ENCODE measurements at places on chromosomes 12 and 14.

DNA sequence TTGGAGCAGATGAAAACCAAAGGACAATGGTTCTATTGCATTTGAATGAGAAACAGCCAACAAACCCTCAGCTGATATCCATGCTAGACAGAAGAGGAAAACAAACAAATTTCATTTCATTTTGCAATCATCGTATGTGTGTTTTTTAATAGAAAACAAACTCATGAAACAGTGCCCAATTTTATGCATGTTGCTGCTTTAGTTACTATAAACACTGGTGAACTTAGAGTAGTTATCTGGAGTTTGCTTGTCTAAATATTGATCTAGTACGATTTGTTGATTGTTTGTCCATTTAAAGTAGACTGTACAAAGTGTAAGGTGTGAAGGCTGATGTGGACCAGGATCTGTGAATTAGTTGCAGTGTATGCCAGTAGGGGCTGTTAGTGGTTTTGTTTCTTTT, 166.6 kb downstream of the KITLG start:
- no peak for DNase-seq

DNA sequence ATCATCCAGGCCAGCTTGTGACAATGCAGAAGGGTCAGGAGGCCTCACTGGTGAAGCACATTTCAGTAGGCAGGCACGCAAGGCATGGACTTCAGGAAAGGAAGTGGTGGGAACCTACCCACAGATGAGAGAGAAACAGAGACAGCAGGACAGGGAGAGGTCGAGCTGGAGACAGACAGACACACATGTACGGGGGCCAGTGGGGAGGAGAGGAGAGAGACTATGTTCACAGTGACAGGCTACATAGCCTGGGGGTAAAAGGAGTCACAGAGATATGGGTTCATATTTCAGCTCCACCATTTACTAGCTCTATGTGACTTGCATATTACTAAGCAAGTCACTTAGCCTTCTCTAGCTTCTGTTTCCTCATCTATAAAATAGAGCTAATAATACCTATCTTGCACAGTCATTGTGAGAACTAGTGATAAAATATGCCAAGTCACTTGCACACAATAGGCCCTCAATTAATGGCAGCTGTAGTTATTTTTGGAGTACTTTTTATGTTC, 91.1 kb upstream of the FUT8 start:
- no peak for DNase-seq

DNA sequence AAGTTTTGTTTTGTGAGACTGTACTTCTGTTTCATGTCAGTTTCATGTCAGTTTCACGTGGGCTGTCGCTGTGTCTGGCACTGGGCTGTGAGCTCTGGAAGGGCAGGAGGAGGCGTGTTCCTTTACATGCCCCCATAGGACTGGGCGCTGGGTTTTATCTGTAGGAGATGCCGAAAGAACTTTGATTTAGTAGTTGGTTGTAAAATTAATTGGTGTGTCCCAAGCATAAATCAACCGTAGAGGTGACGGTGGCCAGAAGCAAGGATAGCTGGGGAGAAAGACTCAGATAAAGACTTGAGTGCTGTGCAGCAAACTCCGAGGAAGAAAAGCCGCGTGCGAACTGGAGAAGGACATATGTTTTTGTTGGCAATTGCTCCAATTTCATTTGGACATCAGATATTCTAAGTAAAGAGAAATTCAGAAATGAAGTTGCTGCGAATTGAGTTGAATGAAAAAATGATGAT, 182.5 kb downstream of the VRK1 start:
- DNase-seq, result no peak

- no peak for DNase-seq
These were observed 8.2 kb downstream of the WBP11 start for GRCh38 chr12:14795028-14795448.

- DNase-seq, result no peak
These were observed 265.6 kb downstream of the TMEM117 start for GRCh38 chr12:44101475-44101874.

Data from forelimb muscle (tissue), 1 donor.